GM19239 (cell line): ENCODE measurements at places on chromosomes 7 and 10.

GRCh38 chr10:96973809-96974747 lies 142.0 kb downstream of the LCOR start:
- DNase-seq, result no peak

GRCh38 chr10:3887885-3888476 lies 103.0 kb upstream of the KLF6 start:
- DNase-seq, result no peak

DNA sequence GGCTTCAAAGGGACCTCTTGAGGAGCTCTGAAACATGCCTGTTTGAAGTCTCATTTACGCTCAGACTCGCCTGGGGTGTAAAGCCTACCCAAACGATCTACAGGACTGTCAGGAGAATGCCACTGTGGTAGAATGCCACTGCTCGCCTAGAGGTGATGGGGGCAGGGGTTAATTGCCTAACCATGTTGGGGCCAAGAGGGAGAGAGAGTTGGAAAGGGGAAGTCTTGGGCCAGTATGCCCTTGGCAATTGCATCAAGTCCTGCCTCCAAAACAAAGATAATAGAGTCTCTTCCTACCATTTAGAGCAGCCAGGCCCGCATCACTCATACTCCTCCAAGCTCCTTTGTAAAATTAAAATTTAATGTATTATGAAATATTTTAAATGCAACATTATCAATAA lies 25.2 kb downstream of the CDK1 start:
- DNase-seq, result no peak

DNA sequence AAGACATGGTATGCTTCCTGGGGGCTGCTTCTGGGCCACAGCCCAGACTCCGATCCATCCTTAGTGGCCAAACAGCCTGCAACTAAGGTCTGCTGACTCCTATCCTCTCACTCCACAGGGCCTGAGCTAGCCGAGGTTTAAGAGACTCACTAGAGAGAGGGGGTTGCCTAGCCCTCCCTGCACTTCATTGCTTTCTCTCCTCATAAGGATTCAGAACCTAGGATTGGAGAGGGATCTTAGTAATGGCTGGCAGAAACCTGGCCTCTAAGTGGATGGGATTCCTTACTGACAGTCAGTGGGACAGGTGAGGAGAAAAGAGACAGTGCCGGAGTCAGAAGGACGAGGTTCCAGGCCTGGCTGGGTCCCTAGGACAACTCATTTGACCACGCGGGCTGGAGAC lies 8.2 kb upstream of the DDIT4 start:
- DNase-seq, result no peak

- DNase-seq, result no peak
These were observed 91.1 kb downstream of the SPDYE5 start for GRCh38 chr7:75583255-75583654.

DNA sequence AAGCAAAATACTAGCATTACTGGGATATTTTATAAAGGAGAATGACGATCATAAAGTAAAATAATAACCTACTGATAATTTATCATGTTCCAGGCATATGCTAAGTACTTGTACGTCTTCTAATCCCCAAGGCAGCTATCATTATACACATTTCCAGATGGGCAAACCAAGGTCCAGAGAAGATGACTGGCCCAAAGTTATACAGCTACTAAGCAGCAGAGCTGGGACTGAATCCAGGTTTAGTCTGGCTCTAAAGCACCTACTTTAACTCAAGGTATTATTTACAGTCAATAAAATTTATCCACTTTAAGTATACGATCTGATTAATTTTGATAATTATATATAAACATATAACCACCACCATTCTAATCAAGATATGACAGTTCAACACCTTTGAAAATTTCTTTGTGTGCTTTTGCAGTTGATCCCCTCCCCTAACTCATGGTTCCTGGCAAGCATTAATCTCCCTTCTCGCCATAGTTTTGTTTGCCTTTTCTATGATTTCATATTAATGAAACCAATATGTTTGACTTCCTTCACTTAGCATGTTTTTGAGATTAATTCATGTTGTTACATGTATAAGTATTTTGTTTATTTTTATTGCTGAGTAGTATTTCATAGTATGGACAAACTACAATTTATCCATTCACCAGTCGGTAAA lies 126.7 kb downstream of the CPEB3 start:
- DNase-seq, result no peak

GRCh38 chr10:102236006-102236405 lies 5.3 kb downstream of the PITX3 start:
- no peak for DNase-seq

DNA sequence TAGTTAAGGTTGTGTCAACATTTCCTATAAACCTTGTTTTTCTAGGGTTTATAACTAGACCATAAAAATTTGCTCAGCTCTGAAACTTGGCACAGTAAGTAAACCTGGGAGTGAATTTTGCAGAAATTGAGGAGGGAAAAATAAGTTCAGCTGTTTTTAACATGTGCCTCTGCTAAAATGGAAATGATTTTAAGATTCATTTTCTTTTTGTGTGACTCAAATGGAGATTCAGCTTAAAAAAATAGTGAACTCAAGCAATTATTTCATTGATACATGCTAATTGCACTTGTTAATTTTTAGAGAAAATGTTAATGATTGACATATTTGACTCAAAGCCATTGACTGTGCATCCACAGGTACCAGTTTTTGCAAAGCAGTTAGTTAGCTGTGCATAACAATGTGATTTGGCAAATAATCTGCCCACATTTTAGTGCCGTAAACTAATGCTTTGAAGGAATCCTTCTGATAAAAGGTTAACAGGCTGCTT lies 68.5 kb upstream of the ZNF438 start:
- DNase-seq, result no peak

DNA sequence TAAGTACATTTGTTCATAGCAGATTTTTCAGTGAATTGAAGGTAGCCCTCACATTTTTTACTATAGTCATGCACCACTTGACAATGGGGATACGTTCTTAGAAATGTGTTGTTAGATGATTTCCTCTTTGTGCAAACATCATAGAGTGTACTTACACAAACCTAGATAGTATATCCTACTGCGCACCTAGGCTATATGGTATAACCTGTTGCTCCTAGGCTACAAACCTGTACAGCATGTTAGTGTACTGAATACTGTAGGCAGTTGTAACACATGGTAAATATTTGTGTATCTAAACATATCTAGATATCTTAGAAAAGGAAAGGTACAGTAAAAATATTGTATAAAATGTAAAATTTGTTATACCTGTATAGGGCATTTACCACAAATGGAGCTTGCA lies 41.2 kb downstream of the TAX1BP1 start:
- DNase-seq, result no peak

GRCh38 chr7:390761-391410 lies 100.9 kb downstream of the FOXL3 start:
- no peak for DNase-seq

DNA sequence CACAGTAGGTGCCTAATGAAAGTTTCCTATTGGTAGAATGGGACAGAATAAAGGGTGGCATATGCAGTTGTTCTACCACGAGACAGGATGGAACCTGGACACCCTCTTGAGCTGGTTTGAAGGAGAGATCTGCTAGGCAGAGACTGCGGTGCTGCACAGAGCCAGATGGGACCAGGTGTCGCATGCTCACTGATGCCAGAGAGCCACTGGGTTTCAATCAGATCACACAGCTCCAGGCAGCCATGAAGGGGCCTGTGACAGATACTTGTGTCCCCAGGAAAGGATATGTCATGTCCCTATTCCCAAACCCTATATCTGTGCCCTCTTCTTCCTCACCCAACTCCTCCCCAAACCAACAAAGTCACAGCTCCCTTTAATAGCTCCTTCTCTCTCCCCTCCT lies 235.7 kb downstream of the PRPF18 start:
- DNase-seq, result no peak

GRCh38 chr7:2034291-2035201 lies 198.2 kb downstream of the MAD1L1 start:
- no peak for DNase-seq

GRCh38 chr10:45592432-45592831 lies 80.1 kb downstream of the ZFAND4 start:
- no peak for DNase-seq

DNA sequence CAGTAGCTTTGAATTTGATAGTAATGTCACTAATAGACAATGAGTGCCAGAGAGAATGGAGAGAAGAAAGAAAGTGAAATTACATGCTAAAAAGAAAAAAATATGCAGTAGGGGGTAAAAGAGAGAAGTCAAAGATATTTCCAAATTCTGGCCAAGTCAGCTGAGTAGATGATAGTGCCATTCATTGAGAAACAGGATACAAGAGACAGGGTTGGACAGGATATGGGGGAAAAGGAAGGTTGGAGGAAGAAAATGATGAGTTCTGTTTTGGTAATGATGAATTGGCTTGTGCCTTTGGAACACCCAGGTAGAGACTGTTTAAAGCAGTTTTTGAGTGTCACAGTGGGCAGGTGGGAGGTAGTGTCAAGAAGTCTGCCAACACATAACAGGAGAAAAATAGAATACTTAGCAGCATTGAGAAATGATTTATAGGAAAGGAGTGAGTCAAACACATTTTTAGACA lies 78.3 kb downstream of the LRRC17 start:
- no peak for DNase-seq

DNA sequence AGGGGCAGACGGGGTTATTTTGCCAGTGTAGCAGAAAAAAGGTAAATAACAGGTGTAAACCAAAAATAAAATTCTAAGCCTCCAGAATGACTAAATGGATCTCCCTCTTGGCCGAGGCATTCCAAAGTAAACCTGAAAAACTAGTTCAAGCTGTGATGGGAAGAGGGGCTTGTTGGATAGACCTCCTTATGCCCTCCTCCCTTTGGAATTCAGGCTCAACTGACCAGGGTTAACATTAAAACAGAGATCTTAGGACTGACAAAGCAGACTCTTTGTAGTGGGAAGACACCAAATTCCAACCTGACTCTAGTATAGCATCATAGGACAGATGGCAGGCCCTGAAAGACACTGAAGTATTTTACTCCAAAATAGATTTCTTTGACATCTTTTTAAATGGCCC lies 113.8 kb upstream of the ITGB1 start:
- no peak for DNase-seq

DNA sequence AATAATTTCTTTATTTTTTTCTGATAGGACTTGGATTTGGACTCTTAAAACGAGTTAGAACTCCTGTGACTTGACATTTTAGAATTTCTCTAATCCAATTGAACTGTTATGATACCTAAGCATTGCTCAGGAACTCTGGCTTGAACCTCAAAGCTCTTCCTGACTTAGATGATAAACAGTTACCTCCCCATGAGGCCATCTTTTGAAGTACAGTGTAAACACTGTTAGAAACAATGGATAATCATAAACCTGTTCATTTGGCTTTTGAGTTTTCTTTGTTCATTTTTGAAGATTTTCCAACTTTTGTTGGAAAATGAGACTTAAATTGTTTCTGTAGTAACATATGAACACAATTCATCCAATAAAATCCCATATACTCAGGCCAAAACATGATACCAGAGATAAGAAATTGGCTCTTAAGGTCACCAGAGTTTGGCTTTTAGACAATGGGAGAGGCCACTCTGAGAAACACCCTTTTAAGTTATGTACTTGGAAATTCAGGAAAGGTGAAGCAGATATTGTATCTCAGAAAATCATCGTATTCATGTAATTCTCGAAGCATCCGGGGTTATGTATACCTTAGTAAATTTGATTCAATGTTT lies 59.6 kb downstream of the RUNDC3B start:
- DNase-seq, result no peak

DNA sequence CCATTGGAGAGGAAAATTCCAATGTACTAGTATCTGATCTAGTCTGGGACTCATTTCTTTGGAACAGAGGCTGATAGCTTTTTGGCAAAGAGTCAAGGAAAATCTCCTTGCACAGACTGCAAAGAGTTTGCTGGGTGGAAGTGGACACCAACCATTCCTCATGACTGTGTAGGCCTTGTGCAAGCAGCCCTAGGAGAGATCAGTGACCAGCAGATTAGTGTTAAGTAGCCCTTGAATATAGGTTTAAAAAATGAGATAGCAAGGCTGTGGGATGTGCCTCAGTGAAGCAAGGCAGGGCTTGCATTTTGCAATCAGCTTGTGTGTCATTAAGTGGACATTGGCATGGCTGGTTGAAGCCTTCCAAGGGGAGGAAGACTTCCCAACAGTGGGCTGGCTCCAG lies 341.6 kb downstream of the PLXNA4 start:
- no peak for DNase-seq

DNA sequence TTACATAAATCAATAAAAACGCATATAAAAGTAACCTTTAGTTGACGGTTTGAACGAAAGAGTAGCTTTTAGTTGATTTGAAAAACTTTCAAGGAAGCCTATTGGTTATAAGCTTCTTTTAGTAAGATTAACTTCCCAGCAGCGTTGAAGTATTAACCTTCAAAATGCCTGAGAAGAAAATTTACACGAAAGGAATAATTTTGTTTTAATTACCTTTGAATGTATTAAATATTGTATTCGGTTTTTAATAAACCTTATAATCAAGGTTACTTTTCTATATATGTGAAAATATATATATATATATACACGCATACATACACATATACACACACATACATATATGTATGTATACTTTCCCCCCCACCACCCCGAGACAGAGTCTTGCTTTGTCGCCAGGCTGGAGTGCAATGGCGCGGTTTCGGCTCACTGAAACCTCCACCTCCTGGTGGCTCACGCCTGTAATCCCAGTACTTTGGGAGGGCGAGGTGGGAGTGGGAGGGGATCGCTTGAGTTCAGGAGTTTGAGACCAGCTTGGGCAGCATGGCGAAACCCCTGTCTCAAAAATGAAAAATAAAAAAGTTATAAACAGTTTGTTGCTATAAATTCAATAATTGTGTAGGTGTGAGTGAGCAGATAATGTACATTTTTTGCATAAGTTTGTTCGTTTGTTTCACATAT lies 57.6 kb upstream of the EZH2 start:
- no peak for DNase-seq

DNA sequence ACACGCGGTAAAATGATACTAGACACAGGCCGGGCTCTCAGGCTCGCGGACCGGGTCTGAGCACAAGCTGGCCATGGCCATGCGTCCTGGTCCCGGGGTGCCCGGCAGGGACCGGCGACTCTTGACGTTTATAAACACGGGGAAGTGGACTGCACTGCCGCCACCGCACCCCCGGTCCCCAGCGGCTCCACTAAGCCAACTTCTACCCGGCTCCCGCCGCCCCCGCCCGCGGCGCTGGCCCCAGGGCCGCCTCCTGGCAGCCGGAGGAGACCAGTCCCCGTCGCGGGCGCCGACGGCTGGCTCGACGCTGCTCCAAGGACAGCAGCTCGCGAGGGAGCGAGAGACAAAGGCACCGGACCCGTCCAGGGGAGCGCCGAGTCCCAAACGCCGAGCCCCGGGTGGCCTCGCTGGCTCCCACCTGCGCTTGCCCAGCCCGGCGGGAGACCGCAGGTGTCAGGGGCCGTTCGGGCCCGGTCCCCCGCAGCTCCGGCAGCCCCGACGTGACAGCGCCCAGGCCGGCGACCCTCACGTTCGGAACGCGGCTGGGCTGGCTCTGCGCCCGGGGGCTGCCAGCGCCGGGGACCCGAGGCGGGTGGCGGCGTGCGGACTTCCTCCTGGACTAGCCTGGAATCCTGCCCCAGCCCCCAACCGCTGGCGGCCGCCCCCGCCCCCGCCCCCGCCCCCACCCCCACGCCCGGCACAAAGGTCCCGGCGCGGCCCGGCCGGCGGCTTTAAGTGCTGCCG lies 517 bp downstream of the ITGB1 start:
- DNase-seq, result no peak

GRCh38 chr10:123655751-123656150 lies 10.4 kb upstream of the GPR26 start:
- no peak for DNase-seq
